ENCODE measurements at places on chromosomes 7 and 10. TPM values are rescaled to one million over a fixed set of nuclear protein-coding genes. Genes with fewer than 3 reads are reported as not detected.

WASL gene
- 32.1 TPM for total RNA-seq

PKD1L1 gene
- total RNA-seq: not detected

- DNase-seq: no peak
Observed at GRCh38 chr7:105131033-105131656, 117.1 kb downstream of the KMT2E start.

GRCh38 chr10:80520661-80521470 lies 16.8 kb upstream of the SH2D4B start:
- no peak for DNase-seq

FGF8 gene
- not detected for total RNA-seq

GRCh38 chr7:121244120-121244870 lies 84.5 kb upstream of the WNT16 start:
- DNase-seq: no peak

Measured in A673 (cell line).